Activated CD8-positive, alpha-beta memory T cell treated with anti-CD3 and anti-CD28 coated beads for 1 hour (primary cell): ENCODE measurements at places on chromosomes 5 and 9.
A peak's percentile ranks its signal among the peaks of the same experiment; 100 is the strongest.

DNA sequence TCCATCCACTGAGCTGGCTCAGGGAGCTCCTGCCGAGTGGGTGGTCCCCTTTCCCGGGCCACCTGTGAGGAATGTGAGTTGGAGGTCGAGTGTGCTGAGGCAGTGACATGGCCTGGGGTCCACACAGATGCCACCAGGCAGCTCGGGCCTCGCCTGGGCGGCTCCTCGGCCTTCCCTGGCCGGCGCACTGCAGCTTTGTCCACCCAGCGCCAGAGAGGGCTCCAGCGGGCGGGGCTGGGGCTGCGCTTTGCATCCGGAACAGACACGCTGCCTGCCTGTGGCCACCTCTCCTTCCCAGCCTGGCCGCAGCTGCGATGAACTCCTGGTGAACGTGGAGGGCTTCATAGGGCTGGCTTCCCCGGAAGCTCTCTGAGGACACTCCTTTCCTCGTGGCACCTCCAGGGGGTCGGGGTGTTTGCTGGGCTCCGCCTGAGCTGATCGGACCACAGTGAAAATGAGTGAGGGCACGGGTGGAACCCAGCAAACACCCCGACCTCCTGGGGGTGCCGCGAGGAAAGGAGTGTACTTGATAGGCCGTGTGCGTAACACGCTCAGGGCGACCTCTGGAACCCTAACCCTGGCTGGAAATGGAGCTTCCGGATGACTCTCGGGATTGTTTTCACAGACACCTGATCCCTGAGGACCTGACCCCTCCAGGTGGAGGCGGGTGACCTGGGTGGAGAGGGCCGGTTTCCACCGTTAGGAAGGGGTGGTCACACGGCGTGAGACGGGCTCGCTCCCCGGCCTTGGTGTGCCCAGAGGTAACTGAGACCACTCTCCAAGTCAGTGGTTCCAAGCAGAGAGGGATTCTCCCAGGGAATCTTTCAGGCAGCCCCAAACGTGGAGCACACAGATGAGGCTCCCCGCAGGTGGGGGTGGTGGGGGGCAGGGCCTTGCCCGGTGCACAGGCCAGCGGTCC is 31.8 kb upstream of the RXRA start:
- DNase-seq, result no peak

DNA sequence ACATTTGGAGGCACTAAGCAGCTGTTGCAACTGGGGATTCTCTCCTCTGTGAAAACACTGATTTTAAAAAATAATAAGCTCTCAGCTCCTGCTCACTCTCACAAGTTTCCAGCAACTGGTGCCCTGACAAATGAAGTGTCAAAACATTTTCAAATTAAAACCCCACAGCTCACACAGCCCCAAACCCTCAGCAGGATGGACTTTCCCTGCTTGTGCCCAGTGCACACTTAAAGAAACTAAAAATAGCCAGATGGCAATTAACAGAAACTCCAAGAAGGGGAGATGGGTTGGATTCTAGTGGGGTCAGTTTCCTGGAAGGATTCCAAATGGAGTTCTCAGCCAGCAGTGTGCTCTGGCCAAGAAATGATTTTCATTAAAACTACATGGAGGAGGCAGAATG is 163.0 kb upstream of the PUM3 start:
- DNase-seq, result no peak

DNA sequence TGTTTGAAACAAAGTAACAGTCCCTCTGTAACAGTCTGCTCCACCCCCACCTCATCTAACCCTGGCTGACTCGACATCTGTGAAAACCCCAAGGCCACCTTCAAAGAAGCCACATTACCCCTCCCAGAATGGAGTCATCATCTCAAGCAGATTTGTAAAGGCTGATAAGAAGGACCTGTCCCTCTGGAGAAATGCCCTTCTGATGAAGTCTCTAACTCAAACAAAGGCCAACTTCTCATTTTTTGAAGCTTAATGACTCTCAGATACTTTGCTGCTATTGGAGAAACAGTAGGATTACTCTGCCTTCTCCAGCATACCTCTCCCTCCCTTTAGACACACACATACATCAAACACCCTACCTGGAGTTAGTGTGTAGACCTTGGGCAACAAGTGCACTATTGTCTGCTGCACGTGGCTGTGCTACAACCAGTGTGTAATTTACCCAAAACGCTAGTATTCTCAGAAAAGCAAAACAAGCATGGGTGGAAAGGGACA is 5.3 kb upstream of the SUSD1 start:
- DNase-seq, result no peak

DNA sequence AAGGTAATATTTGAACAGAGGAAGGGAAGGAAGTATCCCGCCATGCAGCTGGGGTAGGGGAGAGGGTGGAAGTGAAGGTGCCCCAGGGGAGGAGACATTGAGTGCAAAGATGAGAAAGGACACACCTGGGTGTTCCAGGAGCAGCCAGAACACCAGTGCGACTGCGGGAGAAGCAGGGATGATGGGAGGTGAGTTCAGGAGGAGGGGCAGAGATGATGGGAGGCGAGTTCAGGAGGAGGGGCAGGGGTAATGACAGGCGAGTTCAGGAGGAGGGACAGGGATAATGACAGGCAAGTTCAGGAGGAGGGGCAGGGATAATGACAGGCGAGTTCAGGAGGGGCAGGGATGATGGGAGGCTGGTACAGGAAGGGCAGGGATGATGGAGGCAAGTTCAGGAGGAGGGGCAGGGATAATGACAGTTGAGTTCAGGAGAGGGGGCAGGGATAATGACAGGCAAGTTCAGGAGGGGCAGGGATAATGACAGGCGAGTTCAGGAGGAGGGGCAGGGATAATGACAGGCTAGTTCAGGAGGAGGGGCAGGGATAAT is 17.2 kb upstream of the SPOCK1 start:
- DNase-seq, result no peak

DNA sequence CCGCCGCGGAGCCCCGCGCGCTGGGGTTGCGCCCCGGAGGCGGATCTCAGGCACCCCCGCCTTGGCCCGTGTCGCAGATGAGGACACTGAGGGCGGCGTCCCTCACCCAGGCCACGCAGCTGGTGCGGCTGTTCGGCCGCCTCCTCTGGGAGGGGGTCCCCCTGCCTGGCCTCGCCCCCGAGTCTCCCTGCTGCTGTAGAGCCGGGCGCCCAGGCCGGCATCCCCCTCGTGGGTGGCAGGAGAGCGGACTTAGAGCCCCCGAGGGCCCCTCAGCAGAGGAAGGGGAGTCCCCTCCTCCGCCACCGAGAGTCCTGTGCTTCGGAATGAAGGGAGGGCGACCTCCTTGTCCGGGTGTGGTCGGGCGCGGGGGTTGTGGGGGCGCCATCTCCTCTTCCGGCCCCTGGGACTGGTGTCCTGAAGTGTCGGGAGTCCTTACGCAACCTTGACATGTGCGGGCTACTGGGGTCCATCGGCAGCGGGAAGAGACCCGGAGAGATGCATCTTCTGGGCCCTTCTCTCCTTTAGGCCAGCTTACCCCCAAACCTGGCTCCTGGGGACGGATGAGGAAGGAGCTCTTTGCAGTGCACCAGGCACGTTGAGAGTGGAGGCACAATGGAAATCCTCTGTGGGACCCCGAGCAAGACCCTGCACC is 11.7 kb upstream of the EXOSC2 start:
- no peak for DNase-seq

GRCh38 chr9:132160802-132161742 is 786 bp upstream of the NTNG2 start:
- peak; percentile 14 for DNase-seq

GRCh38 chr9:76684213-76684612 is 80.0 kb upstream of the PCA3 start:
- DNase-seq, result no peak

GRCh38 chr5:81537905-81538547 is 144.1 kb upstream of the ACOT12 start:
- DNase-seq, result no peak

GRCh38 chr9:27377811-27378456 is 81.0 kb upstream of the EQTN start:
- DNase-seq, result no peak
